ENCODE measurements at places on chromosomes 7 and 10.

DNA sequence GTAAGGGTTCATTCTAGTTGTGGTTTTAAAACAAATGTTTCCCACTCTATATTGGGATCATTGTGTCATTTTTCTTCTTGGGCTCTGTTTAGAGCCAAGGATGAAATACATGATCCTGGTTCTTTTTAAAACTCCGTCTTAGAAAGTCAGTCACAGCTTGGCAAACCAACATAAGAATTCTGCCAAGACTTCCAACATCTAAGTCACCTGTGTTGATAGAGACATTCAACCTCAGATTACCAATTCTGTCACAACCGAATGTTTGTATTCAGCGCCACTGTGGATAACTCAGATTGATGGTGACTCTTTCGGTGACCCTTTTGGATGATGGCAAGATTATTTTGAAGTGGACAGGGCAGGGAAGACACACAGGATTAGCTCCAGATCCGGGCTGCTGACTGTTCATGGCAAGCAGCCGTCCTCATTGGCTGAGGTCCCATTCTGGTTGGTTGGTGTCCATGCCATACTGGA is 255.4 kb downstream of the ARHGAP21 start:
- DNase-seq: no peak

- DNase-seq: no peak
Observed at GRCh38 chr10:35540296-35541164, 64.6 kb upstream of the GJD4 start.

DNA sequence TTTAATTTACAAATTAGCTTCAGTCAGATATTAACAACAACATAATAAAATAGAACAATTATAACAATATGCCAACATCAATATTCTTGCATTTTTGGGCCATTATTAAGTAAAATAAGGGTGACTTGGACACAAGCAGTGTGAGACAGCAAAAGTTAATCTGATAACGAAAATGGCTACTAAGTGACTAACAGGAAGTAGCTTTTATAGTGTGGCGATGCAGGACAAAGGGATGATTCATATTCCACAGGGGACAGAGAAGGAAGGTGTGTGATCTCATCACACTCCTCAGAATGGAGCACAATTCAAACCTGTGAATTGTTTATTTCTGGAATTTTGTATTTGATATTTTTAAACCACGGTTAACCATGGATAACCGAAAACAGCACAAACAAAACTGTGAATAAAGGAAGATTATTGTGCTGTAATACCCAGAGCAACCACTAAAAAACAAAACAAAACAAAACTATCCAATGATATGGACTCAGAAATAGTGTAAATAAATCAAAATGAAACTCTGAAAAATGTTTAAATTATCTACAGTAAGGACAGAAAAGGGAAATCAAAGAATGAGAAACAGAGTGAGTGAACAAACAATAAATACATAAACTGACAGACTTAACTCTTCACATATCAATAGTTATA is 66.9 kb upstream of the TFEC start:
- DNase-seq: peak; percentile 3

DNA sequence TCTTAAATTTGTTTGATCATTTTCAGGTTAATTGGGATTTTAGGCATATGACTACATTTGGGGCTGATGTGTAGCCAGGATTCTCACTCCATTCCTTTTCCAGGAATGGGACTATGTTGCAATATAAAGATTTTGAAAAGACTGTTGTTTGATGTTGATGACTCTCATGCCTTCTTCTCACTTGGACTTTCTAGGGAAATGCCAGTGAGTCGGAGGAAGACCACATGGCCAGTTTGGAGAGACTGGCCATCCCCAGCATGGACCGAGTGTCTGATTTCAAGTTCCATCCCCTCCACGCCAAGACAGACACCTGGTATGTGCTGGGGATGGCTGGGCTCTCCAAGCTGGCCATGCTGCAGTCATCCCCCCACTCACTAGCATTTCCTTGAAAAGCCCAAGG is 5.5 kb downstream of the IGFBP3 start:
- DNase-seq: no peak

- DNase-seq: no peak
Observed at GRCh38 chr10:6194311-6194710, 8.4 kb upstream of the PFKFB3 start.

- no peak for DNase-seq
Observed at GRCh38 chr10:111836571-111836970, 347.0 kb downstream of the GPAM start.

- no peak for DNase-seq
Observed at GRCh38 chr10:72759584-72759983, 67.6 kb downstream of the MCU start.

GRCh38 chr7:133124974-133125373 is 43.1 kb upstream of the CHCHD3 start:
- no peak for DNase-seq

DNA sequence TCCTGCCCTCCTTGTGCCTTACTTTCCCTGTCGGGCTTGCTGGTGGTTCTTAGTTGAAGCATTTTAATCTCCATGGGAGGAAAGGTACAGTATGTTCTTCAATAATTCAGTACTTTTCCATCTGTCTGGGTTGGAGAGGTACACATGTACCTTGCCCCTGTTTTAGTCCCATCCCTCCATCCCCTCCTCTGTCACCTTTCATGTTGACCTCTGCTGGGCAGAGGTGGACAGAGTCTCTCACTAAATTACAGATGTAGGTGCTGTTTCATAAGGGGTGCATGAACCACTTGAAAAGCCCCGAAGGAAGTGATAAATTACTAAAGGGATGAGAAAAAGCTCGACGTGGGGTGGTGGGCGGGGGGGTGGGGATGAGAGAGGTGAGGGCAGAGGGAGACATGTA is 5.4 kb downstream of the AGFG2 start:
- no peak for DNase-seq

- DNase-seq: peak; percentile 52
Observed at GRCh38 chr10:13816195-13816925, 229.6 kb downstream of the PRPF18 start.

DNA sequence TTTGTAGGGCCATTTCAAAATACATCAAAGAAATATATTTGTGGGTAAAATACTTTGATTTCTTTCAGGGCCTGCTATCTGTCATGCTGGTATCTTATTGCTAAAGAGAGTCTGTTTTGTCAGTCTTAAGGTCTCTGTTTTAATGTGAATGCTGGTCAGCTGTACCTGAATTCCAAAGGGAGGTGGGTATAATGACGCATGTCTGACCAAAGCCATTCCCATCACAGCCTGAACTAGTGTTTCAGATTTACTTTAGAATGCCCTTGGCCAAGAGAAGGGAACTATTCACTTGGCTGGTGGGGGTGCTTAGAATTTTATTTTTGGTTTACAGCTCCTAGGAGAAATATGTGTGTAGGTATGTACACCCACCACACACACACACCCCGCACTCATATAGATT is 30.6 kb upstream of the MYL10 start:
- DNase-seq: no peak

DNA sequence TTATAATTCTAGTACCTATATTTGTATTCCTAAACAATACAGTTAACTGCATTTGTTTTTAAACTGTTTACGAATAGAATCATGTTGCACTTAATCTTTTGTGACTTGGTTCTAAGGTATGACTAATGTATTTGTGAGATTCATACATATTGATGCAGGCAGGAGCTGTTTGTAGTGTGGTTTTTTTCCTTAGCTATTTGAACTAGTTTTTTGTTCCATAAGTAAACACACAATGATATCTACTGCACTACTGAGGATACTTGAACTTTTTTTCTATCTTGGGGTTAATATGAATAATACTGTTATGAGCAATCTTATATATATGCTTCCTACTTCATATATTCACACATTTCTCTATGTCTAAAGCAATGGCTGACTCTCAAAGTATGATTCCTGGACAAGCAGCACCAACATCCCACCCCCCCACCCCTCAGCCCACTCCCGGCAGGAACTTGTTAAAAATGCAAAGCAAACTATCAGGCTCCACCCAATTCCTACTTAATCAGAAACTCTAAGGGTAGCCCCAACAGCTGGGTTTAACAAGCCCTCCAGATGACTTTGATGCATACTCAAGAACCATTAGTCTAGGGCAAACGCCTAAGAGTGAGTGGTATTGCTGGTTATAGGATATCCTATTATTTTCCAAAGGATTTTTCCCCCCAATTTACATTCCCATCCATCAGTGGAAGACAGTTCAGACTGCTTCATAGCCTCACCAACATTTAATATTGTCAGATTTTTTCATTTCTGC is 25.8 kb downstream of the BRAF start:
- DNase-seq: no peak

GRCh38 chr7:100539436-100540006 is 518 bp downstream of the AGFG2 start:
- DNase-seq: no peak

DNA sequence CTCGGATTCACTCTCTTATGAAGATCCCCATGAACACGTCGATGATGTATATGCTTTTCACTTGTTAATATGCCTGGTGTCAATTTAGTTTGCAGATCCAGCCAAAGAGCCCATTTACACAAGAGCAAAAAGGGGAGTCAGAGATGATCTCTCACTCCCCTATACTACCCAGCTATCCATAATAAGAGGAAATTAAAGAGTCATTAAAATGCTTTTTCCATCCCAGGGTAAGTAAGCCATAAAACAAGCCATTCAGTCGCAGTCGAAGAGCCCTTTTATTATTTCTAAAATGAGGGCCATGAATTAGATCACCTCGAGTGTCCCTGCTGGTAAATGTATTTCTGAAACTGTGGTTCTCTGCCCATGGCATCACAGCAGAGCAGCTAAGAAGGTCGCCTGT is 41.2 kb downstream of the CHCHD3 start:
- no peak for DNase-seq

GRCh38 chr7:154530136-154530535 is 472.8 kb downstream of the PAXIP1 start:
- no peak for DNase-seq

GRCh38 chr10:58570979-58571378 is 58.3 kb downstream of the BICC1 start:
- no peak for DNase-seq

Data from T1000 (cell line).